ENCODE measurements at places on chromosomes 2 and 18.
A peak's percentile ranks its signal among the peaks of the same experiment; 100 is the strongest.

DNA sequence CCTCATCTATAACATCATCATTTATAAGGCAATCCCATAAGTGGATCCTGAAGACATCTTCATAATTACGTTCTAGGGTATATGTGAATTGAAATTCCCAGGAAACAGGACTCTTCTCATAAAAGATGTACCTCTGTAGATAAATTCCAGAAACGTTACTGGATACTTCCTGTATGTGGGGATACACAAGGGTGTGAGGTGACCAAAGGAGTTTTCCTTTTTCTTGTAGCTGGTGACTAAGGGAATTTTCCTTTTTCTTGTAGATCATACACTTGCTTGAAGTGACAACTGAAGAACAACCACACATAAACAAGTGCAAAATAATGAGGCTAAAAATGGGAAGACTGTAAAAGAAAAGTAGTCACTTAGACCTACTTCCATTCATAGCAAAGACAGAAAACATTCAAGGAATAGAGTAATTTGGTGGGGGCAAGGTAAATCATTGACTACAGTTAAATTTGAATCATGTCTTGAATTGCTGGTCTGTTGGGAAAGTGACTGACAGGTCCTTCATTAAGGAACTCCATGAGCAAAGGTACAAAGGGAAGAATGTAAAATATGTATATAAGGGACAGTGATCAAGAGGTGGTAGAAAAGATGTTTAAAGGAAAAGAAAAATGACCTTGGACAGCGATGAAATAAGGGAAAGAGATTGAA lies 53.2 kb upstream of the UBE2E3 start:
- DNase-seq = no peak

DNA sequence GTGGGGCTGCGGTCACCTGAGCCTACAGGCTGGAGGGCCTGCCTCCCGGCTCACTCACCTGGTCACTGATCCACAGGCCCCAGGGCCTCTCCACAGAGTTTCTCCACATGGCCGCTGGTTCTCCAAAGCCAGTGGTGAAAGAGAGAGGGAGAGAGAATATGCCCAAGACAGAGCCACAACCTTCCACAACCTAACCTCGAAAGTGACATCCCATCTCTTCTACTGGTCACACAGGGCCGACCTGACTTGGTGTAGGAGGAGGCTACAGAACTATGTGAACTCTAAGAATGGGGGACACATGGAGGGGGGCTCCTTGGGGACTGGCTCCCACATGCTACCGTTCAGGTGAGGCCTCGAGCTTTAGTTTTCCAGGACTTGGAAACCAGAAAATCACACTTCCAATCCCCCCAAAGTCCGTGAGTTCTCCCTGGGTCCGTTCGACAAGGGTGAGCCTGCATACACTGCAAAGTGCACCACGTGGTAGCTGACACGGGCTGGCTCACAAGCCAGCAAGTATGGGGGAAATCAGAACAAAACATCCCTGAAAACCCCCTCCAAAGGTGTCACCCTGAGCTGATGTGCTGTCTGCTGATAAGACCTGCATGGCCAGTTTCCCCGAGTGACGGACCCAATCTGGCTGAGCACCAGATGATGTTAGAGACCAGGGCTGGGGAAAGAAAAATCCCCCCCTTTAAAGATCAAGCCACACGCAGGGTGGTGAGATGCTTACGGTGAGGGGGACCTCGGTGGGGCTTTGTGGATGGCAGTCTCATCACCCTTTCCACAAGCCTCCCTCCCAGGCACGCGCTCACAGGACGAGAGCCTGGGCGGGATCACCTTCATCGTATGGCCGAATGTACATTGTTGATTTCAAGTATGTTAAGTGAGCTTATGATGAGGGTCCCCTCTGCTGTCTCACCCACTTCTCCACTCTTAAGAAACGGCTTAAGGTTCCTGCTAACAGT lies 54.2 kb upstream of the SEMA4C start:
- no peak for DNase-seq

GRCh38 chr2:222912776-222913175 lies 51.9 kb downstream of the ACSL3 start:
- DNase-seq = no peak

- DNase-seq = no peak
These were observed 19.1 kb downstream of the MRPS9 start for GRCh38 chr2:105057005-105057404.

GRCh38 chr2:18603854-18604530 lies 14.6 kb upstream of the NT5C1B start:
- DNase-seq = no peak

DNA sequence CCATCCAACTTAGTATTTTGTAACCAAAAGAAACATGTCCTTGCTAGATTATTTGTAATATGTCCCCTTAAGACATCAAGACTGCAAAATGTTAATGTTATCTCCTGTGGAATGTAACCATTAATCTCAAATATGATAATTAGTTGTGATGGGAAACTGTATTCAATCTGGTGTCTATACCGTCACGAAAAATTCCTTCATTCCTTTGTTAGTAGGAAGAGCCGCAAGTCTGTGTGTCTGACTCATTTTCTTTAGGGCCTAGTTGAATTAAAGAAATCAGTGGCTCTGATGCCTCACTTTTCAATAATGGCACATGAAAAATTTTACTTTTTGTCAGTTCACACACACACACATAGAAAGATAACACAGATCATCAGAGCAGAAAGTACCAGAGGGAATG lies 127.1 kb upstream of the CHAC2 start:
- no peak for DNase-seq

DNA sequence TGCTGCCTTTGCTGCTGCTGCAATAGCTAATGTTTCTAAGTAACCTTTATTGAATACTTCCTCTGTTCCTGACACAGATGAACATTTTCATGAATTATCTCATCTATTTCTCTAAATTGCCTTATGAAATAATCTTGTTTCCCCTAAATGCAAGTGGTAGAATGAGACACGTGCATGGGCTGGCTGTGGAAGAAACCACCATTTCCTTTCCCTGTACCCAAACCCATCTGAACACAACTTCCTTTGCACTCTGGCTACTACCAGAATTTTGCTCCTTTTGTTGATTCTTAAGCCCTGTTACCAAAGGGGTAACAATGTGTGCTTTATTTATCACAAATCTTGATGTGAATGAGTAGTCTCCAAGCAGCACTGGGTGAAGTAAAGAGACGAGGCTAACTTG lies 29.2 kb downstream of the AKAIN1 start:
- DNase-seq = no peak

- DNase-seq = no peak
These were observed 35.6 kb upstream of the ZSWIM2 start for GRCh38 chr2:186884587-186884986.

- no peak for DNase-seq
These were observed 820 bp downstream of the MTCL1 start for GRCh38 chr18:8705961-8706790.

DNA sequence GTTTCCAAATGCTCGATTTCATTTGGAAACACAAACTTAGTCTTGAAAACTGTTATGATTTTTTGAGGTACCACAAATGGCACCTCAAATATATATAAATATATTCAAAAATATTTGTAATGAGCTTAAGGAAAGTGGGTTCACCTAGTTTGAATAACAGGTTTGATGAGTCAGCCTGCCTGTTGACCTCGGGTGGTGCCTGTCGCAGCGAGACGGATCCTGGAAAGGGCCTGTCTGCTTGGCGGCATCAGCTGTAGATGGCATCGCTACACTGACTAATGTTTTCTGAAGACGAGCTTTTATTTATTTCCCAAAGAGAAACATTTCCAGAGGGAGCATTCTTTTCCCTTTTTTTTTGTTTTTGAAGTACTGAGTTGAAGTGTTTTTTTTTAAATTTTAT lies 6.9 kb downstream of the ALLC start:
- DNase-seq = no peak

DNA sequence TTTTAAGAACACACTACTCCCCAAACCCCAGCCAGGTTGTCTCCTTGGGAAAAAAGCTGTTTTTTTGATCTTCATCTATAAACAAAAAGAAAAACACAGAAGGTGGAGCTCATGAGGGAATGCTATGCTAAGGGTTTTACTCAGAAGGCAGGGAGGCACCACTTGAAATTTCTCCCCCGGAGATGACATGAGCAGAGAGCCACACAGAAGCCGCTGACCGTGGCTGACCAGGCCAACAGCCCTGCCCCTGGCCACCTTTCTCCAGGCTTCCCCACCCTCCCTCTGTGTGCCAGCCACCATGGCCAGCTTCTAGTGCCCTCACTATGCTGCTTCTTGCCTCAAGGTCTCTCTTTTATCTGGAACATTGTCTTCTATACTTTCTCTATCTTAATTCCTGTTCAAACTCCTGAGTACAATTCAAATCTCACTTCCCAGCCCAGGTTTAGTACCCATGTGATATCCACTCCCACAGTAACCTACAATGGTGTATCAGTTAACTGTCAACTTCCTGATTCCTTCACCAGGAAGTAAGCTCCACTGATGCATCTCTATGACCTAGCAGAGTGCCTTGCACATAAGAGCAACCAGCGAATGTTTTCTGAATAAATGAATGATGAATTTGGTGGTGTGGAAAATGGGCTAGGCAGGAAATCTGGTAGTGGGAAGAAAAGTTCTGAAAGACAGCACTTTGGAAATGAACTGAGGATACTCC lies 15.3 kb downstream of the LAPTM4A start:
- DNase-seq = no peak

- DNase-seq = no peak
These were observed 37.4 kb upstream of the PPP1R1C start for GRCh38 chr2:181948227-181948626.

DNA sequence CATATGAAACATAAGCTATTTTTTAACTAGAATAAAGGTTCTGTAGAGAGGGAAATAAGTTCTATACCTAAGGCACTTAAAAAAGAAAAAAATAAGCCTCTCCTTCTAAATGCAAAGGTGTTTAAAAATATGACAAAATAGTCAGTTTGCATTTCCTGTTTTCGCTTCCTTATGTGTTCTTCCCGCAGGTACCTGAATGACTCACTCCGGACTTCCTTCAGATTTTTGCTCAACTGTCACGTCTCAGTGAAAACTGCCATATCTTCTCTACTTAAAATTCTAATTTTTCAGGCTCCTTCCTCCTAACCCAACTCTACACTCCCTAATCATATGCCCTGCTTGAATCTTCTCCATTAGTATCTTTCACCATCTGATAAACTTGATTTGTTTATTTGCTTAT lies 1333.1 kb downstream of the LRP1B start:
- DNase-seq = no peak

DNA sequence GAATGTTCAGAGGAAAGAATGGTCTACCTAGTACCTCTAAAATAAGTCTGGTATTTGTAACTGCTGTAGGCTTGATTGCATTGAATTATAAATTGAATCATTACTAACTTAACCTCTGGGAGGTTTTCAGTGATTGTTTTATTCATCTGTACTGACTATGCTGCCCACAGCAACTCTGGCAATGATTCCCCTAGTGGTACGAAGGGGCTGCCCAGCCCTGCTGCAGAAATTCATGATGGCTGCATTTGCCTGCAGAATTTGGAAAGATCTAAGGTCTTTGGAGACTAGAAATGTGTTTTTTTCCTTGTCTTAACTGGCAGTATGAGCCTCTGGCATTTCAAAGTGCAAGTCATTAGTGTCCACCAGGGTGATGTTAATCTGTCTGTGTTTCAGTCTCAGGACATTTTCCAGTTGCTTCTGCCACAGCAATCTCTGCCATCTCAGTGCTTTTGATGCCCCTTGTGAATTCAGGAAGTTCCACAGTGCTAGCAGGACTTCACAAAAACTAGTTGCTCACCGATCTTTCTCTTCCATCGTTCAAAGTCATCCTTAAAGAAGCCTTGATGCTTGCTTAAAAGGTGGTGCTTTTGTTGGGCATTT lies 13.4 kb upstream of the LRPPRC start:
- DNase-seq = no peak

- no peak for DNase-seq
These were observed 206.7 kb downstream of the EIPR1 start for GRCh38 chr2:3170792-3171455.

- DNase-seq = no peak
These were observed 6.1 kb downstream of the ADCY3 start for GRCh38 chr2:24913911-24914310.

GRCh38 chr18:63183378-63183777 lies 136.2 kb downstream of the BCL2 start:
- no peak for DNase-seq

GRCh38 chr2:154762638-154763037 lies 64.1 kb downstream of the KCNJ3 start:
- no peak for DNase-seq

DNA sequence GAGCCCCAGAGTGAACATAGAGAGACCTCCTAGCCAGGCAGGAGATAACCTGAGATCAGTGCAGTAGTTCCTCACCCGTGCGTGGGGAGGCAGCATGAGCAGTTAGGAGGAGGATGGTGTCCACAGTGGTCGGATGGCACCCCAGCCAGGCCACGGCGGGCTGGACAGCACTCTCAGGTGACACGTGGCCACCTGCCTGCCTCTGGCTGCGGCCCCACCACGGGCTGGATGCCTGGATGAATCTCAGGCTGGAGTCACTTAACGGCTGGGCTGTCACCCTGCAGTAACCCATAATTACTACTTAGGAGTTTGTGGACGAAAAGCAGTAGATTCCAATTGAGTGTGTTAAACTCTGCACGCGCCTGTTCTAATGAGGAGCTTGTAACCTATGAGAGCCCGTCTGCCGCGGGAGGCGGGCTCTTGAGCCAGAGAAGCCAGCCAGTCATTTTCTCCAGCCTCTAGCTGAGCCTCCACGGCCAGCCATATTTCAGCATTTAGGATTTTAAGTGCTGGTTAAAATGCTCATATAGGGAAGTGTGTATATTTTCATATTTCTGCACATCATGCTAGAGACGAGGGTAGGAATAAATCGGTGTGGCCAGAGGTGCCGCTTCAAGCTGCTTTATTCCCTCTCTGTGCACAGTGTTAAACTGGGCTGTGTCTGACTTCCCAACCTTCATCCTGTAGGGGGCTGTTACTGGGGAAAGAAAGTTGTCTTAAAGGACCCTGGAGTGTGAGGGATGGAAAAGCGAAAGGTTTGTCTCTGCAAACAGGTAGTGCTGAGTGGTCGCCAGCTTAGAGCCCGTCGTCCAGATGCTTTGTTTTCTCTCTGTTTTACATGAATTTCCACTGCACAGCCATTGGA lies 144.0 kb downstream of the GLI2 start:
- peak; percentile 61 for DNase-seq

- peak; percentile 67 for DNase-seq
These were observed 4.8 kb upstream of the IMPA2 start for GRCh38 chr18:11976315-11977152.

DNA sequence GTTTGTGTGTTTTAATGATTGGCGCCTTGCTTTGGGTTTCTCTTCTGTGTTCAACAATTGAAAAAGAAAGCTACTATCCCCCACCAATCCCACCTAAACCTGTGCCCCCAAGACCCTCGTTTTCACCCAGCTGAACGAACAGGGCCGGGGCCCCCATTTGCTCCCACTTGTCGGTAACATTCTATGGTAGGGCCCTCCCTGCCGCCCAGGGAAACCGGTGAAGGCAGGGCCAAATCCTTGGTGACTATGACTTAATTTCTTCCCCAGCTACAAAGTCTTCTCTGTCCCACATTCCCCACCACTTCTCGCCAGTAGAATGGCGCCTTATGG lies 598 bp upstream of the SNRNP200 start:
- no peak for DNase-seq

- no peak for DNase-seq
These were observed 131.5 kb downstream of the HDAC4 start for GRCh38 chr2:239269173-239269885.

Data from AG10803 (cell line).